ENCODE measurements at places on chromosomes 16 and 17.

DNA sequence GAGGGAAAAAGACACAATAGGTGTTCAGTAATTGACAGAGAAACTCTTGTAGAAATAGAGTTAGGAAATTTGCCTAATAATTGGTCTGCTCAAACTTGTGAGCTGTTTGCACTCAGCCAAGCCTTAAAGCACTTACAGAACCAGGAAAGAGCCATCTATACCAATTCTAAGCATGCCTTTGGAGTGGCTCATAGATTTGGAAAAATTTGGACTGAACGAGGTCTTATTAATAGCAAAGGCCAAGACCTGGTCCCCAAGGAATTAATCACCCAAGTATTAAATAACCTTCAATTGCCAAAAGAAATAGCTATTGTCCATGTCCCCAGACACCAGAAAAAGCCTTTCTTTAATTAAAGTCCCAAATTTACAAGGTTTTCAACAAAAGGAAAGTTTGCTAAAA lies 90.3 kb downstream of the EMP2 start:
- DNase-seq = no peak

GRCh38 chr17:40810494-40810893 lies 10.7 kb upstream of the KRT28 start:
- DNase-seq = no peak

GRCh38 chr16:83698964-83699363 lies 108.8 kb upstream of the HSBP1 start:
- no peak for DNase-seq

- no peak for DNase-seq
These were observed 817 bp downstream of the NDUFAF8 start for GRCh38 chr17:81239714-81240555.

DNA sequence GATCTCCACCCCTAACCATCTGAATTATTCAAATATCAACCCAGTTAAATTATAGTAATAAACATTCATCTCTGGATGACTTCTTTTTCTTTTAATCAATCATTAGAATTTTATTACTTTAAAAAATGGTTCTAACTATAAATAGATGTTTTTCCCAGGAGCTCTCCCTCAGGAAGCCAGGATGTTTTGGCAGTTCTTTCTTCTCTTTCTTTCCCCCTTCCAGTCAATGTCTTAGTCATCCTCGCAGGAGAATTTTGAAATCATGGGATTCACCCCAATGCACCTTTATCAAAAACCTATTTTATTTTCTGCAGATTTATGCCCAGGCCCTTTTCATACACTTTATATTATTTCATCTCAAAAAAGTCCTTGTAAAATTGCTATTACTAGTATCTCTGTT lies 711.6 kb downstream of the CDH11 start:
- DNase-seq = no peak

GRCh38 chr17:71757156-71757555 lies 363.7 kb upstream of the SOX9 start:
- no peak for DNase-seq

DNA sequence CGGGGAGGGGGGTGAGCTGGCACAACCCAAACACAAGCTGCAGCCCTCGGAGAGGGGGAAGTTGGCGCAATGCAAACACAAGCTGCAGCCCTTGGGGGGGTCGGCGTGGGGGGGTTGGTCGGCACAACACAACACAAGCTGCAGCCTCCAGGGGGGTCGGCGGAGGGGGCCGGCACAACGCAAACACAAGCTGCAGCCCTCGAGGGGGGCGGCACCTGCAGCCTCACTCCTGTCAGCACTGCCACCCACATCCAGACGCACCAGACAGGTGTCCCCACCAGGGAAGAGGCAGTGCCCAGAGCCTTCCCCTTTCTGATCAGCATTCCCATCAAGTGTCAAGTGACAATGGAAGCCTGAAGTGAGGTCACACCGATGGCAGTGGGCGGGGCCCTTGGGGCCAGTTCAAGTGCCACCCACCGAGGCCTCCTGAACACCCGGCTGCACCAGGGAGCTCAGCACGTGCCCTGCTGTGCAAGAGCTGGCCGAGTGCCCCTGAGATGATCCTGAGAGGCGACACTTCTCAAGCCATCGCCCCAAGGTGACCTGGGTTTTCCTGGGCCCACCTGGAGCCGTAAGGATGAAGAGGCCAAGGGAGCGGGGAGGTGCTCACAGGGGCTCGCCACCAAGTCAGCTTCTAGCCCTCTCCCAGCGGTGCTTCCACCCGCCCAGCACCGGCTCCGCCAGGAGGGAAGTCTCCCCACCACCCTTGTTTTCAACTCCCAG lies 59.3 kb downstream of the KLHDC4 start:
- DNase-seq = peak; percentile 88

- DNase-seq = no peak
These were observed 17.7 kb downstream of the MAF start for GRCh38 chr16:79582789-79583188.

GRCh38 chr16:15542734-15543347 lies 100.1 kb downstream of the MARF1 start:
- DNase-seq = no peak

- DNase-seq = no peak
These were observed 22.7 kb downstream of the TRPV3 start for GRCh38 chr17:3534881-3535252.

- DNase-seq = no peak
These were observed 32.8 kb downstream of the ARSG start for GRCh38 chr17:68324114-68324513.

DNA sequence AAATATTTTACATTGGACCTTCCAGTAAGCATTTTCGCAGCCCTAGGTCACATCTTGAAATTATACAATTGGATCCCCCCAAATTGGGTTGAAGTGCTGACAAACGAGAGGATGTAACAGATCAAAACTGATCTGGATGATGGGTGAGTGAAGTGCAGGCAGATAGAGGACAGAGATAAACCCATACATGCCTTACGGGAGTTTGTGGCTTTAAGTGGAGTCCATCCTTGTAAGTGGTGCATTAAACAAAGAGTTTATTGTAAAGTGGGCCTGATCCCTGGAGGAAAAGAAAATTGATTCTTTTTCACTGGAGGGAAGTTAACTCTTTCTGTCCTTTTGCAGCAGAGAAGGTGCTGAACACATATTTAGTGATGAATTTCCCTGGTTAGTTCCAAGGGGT lies 39.0 kb upstream of the KCNJ2 start:
- DNase-seq = no peak
